Putamen (tissue), 1 donor: ENCODE measurements at places on chromosomes 1 and 21.

DNA sequence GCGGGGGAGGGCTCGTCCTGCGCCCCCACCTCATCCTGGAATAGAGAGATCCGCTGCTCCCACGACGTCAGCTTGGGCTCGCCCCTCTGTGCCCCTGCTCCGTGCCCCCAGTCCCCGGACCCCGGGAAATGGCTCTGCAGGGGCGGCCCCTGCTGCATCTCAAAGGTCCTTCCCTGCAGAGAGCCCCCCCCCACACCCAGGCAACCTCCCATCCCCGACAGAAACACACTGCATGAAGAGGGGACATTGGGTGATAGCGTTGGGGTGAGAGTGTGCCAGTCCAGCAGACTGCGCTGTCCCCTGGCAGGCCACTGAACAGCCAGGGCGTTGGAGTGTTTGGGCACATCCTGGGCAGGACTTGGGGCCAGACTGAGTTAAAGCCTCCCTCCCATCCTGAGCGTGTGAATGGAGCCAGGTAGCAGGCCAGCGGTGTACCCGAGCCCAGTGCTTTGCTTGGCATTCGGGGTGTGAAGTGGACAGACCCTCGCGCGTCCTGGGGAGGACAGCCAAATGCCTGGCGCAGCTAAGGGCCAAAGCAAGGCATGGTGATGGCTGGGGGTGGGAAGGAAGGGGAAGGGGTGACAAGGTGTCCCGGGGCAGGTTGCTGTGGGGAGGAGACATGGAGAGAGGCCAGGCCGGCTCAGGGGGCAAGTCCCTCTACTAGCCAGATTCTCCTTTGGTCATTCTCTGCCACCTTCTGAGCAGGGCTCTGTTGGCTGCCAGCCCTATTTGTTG is 633 bp upstream of the ETNK2 start:
- no peak for DNase-seq

GRCh38 chr1:23872421-23872820 is 4.3 kb upstream of the FUCA1 start:
- no peak for DNase-seq

DNA sequence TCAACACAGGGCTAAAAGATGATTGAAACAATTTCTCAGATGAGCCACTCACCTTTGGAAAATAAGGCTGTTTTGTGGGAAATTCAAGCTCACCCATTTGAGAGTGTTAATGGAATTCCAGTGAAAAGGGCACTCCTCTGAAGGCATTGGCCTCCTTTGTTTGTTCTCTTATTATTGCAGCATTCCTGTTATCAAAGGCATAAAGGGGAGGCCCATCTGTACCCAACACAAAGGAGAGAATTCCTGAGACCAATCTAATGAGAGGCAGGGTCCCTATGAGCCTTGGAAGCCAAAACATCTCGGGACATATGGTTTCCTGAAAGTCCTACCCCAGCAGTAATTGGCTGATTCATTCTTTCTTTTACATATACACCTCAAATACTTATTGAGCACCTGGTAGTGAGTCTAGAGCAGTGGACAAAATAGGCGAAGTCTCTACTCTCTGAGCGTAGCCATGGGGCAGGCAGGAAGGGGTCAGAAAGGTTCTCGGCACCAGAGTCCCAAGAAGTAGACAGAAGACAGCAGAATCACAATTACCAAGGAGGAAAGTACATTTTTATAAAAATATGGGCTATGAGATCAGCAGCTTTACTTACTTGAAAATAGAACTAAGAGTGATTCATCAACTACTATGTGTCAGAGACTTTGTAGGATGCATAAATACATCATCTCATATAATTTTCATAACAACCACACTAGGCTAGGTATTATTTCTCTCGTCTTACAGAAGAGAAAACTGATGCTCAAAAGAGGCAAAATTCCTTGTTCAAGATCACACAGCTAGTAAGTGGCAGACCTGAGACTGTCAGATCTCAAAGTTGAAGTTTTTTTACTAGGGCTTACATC is 218.7 kb downstream of the DAB1 start:
- DNase-seq = no peak

DNA sequence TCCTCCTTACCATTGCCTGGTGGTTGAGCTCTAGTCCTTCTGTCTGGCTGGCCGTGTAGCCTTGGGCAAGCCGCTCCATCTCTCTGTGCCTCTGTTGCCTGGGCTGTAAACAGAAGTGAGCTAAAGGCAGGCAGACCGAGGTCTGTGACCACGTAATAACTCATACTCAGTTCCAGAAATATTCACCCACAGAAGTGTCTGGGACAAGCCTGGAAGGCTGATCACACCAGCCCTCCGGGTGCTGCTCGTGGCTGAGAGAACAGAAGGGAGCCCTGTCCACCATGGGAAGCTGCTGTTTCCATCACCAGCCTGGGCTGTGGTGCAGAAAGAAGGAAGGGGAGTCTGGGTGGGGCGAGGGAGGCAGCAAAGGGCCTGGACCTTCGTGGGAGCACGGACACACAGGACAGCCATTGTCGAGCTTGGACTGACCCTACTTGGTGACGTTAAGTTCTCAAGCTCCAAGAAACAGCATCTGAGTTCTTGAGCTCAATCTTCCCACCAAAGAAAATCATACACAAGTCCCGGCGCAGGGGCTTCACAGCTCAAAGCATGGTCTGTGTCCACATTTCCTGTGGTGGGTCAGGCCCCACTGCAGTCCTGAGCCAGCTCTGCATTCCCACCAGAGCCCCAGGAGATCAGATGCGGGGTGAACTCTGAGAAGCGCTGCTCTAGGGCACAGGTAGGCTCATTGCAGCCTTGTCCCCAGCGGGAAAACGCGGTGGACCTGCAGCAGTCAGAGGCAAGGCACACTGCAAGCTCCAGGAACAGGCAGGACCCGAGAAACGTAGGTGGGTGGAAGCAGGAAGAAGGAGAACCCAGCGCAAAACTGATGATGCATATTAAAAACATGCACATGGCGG is 61.8 kb downstream of the RUNX3 start:
- no peak for DNase-seq

GRCh38 chr1:109241344-109241743 is 8.0 kb upstream of the CELSR2 start:
- no peak for DNase-seq

- DNase-seq = peak; percentile 58
These were observed 636 bp downstream of the INTS3 start for GRCh38 chr1:153728305-153729066.

- no peak for DNase-seq
These were observed 164.4 kb upstream of the DPT start for GRCh38 chr1:168893359-168893801.

DNA sequence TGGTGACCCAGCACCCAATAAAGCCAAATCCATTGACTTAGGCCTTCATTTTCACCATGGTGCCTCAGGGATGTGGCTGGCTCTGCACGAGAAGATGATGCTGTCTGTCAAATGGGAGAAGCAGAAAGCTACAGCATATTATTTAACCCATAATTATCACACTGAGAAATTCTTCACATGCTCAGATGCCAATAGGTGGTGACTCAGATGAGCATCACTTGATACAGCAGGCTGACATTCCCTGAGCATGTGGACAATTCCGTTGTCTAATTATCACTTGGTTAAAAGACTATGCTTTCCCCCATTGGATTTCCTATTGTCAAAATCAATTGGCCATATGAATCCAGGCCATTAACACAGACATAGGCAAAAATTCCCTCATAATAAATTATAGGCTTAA is 44.0 kb upstream of the HSD3B1 start:
- no peak for DNase-seq
